ENCODE measurements at places on chromosomes 12 and 14.

GRCh38 chr14:69263364-69263763, 3.4 kb downstream of the GALNT16 start:
- DNase-seq: no peak

DNA sequence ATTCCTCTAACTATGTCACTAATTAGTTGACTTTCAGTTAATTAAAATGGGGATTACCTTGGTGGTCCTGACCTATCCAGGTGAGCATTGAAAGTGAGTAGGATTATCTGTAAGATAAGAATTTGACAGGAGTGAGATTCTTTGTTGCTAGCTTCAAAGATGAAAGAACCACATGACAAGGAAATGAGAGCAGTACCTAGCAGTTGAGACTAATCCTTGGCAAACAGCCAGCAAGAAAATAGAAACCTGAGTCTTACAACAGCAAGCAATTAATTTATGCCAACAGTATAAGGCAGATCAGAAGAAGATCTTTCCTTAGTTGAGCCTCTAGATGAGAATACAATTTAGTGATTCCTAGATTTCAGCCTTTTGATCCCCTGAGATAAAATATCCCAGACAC, 1058.4 kb downstream of the LRFN5 start:
- no peak for DNase-seq

- DNase-seq: no peak
These were observed 3.1 kb downstream of the C14orf39 start for GRCh38 chr14:60482743-60483142.

DNA sequence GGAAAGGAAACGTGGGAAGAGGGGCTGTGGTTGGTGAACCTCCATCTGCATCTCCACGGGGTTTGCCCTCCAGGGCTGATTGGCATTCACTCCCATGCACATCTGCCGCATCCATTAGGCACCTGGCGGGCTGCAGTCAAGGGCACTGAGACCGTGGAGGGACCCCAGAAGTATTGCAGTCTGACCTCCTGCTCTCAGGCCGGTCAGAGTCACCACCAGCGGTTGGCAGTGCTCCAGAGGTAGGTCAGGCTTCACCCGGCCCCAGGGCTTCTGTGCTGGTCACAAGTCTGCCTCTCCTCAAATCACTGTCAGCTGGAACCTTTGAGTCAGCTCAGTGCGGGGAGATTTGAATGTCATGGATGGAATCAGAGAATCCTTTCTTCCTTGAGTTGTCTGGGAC, 132.3 kb downstream of the PAPOLA start:
- DNase-seq: no peak

DNA sequence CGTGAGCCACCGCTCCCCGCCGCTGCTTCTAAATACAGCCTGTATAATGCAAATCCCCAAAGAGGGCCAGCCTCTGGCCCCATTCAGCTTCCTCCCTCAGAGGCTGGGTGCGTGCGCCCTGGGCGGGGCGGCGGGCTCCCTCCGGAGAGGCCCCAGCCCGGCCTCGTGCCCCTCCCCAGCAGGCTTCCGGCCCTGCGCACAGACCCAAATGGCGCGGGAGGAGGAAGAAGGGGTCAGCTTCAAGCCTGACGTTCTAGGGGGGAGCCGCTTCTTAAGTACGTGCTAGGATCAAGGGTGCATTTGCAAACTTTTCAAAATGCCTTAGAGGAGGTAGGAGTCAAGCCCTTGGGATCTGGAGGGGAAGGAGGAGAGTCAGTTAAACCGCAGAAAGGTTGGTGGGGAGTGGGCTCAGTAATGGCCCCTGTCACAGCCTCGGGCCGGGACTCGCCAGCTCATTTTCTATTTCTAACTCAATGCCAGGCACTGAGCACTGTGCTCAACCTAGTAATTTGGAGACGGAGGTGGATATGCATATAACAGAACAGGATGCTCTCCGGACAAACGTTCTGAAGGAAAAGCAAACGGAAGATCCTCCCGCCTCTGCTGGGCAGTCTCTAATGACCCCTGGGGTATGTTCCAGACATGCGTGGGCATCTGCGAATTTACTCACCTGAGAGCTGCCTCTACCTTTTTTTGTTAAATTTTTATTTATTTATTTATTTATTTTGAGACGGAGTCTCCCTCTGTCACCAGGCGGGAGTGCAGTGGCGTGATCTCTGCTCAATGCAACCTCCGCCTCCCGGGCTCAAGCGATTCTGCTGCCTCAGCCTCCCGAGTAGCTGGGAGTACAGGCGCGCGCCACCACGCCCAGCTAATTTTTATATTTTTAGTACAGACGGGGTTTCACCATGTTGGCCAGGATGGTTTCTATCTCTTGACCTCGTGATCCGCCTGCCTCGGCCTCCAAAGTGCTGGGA, 32.3 kb downstream of the NINJ2 start:
- DNase-seq: peak; percentile 37

DNA sequence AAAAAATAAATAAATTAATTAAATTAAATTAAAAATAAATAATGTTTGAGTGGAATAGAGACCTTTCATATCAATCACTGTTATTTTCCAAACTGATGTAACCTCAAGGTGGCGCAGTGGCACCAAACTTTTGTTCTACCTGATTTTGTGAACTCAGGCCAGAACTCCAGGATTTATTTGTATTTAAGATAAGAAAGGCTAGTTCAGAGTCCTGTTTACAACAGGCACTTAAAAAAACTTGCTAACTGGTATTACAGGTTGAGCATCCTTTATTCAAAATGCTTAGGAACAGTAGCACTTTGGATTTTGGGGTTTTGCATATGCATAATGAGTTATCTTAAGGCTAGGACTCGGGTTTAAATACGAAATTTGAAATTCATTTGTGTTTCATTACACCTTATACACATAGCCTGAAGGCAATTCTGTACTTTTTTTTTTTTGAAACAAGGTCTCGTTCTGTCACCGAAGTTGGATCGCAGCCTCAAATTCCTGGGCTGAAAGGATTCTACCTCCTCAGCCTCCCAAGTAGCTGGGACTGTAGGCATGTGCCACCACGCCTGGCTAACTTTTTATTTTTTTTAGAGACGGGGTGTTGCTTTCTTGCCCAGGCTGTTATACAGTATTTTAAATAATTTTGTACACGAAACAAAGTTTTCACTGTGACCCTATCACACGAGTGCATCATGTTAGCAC, 32.4 kb downstream of the YY1 start:
- peak; percentile 15 for DNase-seq

DNA sequence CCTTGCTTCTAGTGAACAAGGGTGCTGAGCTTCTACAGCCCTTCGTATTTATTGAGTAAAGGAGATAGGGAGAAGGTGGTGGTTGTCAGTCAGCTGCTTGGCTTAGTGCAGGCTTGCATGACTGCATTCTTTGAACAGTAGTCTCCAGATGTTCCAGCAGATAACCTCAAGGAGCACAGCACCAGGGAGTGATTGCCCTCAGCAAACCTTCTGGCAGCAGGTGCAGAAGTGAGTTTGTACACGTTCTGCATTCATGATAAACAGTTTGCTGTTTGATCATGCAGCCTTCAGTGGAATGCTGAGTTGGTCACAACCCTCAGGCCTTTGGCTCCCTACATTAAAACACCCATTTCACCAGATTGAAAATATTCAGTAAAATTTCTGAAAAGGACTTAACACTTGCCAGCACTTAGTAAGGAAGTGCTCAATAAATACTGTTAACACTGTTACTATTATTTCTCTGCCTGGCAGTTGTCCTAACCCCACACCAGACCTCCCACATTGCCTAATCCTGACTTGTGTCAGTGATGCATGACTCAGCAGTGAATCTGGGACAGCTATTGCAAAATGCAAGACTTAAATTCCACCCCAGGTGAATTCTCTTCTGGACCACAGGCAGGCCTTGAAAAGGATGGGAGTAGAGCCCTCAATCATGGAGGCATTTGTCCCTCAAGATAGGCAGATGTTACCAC, 18.9 kb upstream of the CARMIL3 start:
- DNase-seq: no peak

- DNase-seq: no peak
These were observed 43.9 kb upstream of the IQSEC3 start for GRCh38 chr12:22530-23201.

DNA sequence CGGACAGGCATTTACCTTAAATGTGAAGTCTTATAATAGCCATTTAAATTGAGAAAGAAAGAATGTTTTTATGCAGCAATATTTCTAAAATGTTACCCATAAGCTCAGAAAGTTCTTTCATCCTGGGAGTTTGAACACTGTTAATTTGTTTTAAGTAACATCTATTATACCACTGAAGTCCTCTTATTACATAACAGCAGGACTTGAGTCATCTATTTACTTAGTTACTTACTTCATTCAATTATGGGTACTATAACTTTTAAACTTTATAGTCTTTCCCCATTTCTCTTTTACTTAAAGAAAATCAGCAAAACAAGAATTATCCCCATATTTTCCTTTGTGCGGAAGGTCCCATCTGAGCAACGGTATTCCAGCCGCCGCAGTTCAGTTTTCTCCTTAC, 473.1 kb downstream of the ETNK1 start:
- DNase-seq: no peak

Data from stimulated activated CD8-positive, alpha-beta memory T cell treated with anti-CD3 and anti-CD28 coated beads, Interleukin-7, amount 100 ng/mL, for 1 hour (primary cell).